Activated CD4-positive, alpha-beta T cell treated with anti-CD3 and anti-CD28 coated beads, Interleukin-2, amount 50 U/mL, for 48 hours (primary cell): ENCODE measurements at places on chromosomes 2 and 18.

DNA sequence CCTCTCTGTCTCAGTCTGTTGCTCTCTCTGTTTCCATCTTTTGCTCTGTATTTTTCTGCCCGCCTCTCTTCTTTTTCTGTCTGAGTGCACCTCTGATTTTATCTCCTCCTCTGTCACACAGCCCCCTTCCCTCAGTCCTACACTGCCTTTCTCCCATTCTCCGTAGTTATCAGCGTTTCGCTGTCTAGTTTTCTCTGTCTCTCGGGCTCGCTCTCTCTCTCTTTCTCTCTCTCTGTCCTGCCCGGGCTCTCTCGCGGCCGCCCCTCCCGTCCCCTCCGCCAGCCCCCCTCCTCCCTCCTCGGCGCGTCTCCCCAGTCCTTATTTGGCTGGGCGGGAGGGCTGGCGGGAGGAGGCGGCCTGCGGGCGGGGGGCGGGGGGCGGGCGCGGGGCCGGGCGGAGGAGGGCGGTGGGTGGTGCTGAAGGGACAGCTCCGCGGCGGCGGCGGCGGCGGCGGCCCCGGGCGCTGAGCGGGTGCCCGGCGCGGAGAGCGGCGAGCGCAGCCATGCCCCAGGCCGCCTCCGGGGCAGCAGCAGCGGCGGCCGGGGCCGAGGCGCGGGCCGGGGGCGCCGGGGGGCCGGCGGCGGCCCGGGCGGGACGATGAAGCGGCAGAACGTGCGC lies at the start of gene KCNK3:
TSS of gene KCNK3 (plus strand) at position 444 of the 618 bp plus-strand sequence. CDS start at position 598, 154 bp downstream.
- DNase-seq, result peak; percentile 45

- DNase-seq, result no peak
These were observed 118.7 kb upstream of the MSTN start for GRCh38 chr2:190181123-190181669.

GRCh38 chr2:168796583-168797285 lies 5.7 kb upstream of the NOSTRIN start:
- DNase-seq, result no peak

DNA sequence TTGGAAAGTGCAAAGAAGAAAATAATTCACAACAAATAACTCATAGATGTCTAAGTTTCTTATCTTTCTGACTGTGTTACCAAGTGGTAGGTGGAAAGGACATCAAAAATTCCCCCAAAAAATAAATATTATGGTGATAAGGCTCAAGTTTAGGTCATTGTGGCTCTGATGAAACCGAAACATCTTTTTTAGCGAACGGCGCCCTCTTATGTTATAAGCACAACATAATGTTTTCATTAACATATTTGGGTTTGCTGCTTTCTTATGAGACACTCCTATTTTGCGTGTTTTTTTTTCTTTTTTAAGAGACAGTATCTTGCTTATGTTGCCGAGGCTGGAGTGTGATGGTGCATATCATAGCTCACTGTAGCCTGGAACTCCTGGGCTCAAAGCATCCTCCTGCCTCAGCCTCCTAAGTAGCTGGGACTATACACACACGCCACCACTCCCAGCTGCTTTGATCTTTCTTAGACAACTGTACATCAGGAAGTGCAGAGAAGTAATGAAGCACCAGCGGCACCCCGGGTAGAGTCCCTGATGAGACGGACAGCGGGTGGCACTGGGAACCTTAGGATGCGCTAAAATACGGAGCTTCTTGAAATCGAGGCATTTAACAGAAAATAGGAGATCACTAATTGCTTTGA lies 38.5 kb upstream of the SLC35G4 start:
- DNase-seq, result no peak

DNA sequence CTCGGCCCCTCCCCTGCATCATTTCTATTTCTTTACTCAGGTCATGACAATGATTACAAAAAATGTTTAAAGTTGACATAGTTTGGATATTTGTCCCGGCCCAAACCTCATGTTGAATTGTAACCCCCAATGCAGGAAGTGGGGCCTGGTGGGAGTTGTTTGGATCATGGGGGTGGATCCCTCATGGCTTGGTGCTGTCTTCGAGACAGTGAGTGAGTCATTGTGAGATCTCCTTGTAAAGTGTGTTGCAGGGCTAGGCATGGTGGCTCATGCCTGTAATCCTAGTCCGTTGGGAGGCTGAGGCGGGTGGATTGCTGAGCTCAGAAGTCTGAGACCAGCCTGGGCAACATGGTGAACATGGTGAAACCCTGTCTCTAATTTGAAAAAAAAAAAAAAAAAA lies 9.2 kb upstream of the MAP4K4 start:
- no peak for DNase-seq

GRCh38 chr2:169732583-169733358 lies 861 bp upstream of the KLHL23 start:
- no peak for DNase-seq
